Fibroblast of skin of abdomen (primary cell): ENCODE measurements at places on chromosomes 7 and 10.

GRCh38 chr10:76550806-76551205, 1086.8 kb downstream of the KCNMA1 start:
- DNase-seq: peak; percentile 54

GRCh38 chr10:43931308-43931930, 282.7 kb upstream of the ZNF32 start:
- DNase-seq: peak; percentile 93

GRCh38 chr7:93426155-93426696, 148.3 kb downstream of the CALCR start:
- DNase-seq: no peak

- DNase-seq: no peak
These were observed 101.3 kb upstream of the DNAJB12 start for GRCh38 chr10:72455889-72456595.

- DNase-seq: no peak
These were observed 24.9 kb upstream of the CHST3 start for GRCh38 chr10:71939304-71939703.

DNA sequence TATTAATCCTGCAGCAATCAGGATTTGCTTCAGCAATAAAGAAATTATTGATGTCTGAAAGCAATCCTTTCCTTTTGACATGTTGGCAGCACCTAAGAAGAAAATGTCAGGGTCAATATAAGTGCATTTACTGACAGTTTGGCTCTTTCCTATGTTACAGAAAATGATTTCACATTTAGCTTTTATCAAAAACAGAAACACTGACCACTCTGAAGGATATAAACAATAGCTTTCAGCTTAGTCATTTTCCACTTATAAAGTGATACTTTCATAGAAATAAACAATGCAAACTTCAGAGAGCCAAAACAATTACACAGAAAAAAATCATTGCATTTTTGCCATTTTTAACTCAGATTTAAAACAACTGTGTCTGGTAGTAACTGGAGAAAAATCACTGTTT, 325.6 kb upstream of the KAT6B start:
- peak; percentile 13 for DNase-seq

- peak; percentile 49 for DNase-seq
These were observed 755.2 kb downstream of the AUTS2 start for GRCh38 chr7:70353330-70353945.

GRCh38 chr7:54186336-54186735, 355.8 kb upstream of the VSTM2A start:
- no peak for DNase-seq

DNA sequence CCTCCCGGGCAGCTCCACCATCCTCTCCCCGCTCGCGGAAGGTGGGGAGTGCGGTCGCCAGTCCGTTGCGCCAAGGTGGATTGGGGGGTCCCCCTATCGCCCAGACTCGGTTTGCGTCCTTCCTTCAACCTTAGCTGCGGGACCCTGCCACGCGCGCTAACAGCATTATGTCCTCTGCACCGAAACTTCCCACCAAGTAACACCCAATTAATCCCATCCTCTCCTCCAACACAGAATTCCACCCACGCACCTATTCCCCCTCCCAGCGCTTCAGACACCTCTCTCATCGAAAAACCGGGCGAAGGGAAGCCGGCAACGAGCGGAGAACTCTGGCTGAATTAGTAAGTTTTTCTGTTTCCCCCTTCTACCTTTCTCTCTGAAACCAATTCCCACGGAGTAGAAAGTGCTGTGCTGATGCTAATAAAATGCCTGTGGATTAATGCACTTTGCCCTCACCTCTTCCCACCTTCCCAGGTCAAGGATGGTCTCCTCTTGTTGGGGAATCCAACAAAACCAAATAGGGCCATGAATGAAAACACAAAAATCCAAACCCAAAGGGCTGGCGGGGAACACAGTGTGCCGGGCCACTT, 947 bp downstream of the HOXA3 start:
- DNase-seq: no peak

GRCh38 chr7:142864980-142865747, 10.3 kb downstream of the EPHB6 start:
- DNase-seq: no peak

GRCh38 chr7:22333680-22334141, 23.2 kb downstream of the RAPGEF5 start:
- DNase-seq: no peak

DNA sequence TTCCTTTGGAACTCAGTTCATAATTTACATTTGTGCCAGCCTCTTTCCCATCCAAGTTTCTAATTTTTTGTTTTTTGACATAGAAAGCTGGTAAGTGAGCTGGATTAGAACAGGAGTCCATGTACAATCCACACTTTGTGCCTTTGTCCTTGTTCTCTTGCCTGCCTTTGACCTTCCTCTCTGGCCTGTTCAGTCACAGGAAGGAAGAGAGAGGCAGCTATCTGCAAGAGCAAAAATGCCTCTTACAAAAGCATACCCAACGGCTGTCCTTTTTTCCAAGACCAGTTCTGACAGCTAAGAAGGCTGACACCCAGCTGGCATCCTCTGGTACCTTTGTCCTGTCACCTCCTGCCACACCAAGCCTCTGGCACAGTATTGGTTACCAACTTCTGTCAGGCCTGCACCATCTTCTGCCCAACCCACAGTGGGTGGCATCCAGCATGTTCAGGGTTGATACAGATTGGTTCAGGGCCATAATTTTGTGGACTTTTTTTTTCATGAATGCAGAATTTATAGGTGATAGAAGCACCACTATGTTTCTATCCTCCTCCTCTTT, 133.7 kb upstream of the KLF14 start:
- no peak for DNase-seq

DNA sequence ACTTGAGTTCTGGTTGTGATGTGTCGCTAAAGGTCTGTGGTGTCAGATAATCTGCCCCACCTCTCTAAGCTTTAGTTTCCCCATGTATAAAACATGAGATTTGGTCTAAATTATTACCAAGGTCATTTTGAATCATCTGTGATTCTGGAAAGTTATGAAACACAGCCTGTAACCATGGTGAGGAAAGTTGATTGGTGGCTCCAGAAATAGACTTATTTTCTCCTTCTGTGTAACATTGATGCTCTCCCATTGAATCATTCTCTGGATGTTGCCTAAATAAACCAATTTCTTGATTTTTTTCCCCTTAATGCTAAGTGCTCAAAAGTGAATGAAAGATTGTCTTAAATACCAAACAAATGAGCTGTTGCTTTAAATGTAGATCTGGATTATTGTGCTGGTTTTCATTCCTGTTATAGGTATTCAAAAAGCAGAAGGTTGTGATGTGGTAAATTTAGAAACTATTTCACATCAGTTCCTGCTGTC, 30.0 kb upstream of the PCGF5 start:
- peak; percentile 75 for DNase-seq

- peak; percentile 46 for DNase-seq
These were observed 138.0 kb downstream of the AUTS2 start for GRCh38 chr7:69736126-69736810.

GRCh38 chr7:87220026-87220733, 648 bp upstream of the TMEM243 start:
- peak; percentile 75 for DNase-seq

DNA sequence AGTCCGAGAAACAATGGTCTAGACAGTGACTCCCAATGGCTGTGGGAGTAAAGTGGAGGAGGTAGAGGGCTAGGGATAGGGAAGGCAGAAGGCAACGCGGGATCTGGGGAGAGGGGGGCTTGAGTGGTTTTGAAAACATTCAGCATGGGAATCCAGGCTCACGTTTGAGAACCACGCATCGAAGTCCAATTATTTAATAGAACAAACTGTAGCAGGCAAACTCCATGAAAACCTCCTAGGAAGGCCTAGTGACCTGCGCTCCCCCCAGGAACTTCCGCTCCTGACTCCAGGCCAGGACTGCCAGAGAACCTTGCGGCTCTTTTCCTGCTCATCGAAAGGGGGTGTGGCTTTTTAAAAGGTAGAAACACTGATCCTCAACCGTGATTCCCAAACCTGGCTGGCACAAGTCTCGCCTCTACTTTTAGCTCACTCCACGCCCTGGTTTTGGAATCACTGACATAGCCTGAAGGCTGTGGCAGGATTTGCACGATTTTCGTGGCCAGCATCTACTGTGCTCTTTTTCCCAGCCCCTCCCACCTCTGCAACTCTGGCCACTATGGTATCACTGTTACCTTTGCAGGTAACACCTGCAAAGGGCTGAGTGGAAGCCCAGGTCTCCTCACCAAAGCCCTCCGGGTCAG, 43.4 kb downstream of the MYOF start:
- DNase-seq: no peak

GRCh38 chr7:16535500-16535899, 8.9 kb downstream of the LRRC72 start:
- no peak for DNase-seq

DNA sequence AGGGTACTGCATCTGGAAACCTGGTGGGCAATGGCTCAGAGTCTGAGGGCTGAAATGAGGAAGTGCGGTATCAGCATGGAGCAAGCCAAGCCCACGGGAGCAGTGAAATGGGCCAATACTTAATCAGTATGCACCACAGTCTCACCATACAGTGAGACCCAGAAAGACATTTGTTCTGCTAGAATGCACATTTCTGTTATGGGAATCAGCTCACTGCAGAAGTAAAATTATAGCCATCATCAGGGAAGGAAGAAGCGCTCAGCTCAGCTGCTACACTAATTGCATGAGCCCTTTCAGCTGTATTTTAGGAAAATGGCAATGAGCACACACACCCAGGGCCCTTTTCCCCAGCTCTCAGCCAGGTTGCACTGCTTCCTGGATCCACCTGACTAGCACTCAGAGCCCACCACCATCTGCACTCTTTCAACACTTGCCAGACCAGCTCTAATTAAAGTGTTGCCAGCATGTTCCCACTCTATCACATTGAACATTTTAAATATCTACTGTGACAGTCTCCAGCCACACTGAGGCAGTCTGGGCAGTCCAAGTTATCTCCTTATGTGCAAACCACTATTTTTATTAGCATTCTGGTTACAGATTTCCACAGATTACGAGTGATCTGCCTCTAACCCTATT, 44.2 kb upstream of the PIK3AP1 start:
- DNase-seq: no peak
